Stimulated activated CD4-positive, alpha-beta T cell treated with anti-CD3 and anti-CD28 coated beads, Interleukin-1b, Interleukin-23, amount 100 ng/mL, for 4 hours (primary cell): ENCODE measurements at places on chromosomes 13 and 19.

- DNase-seq: no peak
Observed at GRCh38 chr13:66534561-66534960, 695.6 kb downstream of the PCDH9 start.

GRCh38 chr13:98446234-98446621 lies 130.7 kb downstream of the STK24 start:
- DNase-seq: no peak

DNA sequence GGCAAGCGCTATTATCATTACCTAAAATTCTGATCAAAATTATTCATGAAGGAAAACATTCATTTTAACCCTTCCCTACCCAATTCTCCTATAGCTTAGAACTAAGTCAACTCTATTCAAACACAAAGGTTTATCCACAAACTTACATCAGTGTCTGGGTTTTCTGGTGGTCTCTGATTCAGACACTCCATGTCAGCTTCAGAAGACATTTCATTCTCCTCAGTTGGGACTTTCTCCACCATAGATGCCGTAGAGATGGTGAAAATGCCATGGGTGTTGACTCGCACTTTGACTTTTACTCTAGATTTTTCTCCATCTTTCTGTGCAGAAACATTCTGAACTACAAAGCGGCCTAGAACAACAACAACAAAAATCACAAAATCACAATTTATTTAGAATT lies 16.3 kb downstream of the HSPH1 start:
- DNase-seq: no peak

GRCh38 chr19:38277549-38277948 lies 13.2 kb downstream of the SPINT2 start:
- no peak for DNase-seq

- DNase-seq: no peak
Observed at GRCh38 chr13:44120043-44120442, 240.3 kb downstream of the LACC1 start.

- DNase-seq: no peak
Observed at GRCh38 chr13:27923794-27924528, 4.2 kb downstream of the PDX1 start.

GRCh38 chr13:79374578-79374977 lies 31.5 kb downstream of the RBM26 start:
- DNase-seq: no peak

DNA sequence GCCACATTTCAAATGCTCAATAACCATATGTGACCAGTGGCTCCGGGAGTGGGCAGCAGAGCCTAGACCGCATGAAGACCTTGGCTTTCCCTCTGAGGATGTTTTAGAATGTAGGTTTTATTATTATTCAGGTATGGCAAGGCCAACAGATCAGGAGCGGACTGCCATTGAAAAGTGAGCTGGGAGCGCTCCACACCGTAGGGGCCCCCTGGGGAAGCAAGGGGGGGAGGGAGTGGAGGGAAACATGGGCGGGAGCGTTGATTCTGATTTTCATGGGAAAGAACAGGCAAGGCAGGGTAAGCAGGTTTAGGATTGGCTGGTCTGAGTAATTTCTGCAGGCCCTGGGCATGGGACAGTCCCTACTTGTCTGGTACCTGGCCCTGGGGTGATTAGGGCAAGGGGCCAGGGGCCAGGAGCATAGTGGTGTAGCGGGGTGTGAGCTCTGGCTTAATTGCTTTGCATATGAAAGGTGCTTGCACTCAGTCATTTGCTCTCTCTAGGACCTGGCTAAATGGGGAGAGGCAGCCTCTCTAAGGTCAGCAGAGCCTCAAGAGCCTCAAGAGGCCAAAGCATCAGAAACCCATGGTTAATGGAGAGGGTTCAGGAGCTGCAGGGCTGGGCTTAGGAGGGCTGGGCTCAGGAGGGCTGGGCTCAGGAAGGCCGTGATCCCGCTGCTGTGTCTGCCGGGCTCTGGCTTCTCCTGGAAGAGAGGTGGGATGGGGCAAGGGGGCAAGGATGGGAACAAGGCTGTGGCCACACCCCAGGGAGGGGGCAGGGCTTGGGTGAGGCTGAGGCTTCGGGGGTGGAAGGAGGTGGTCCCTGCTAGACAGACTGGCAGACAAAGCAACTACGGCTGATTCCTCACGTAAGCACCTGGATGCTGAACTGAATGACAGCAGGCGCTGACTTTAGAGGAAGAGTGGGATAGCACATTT lies 82.0 kb upstream of the WASF3 start:
- no peak for DNase-seq

DNA sequence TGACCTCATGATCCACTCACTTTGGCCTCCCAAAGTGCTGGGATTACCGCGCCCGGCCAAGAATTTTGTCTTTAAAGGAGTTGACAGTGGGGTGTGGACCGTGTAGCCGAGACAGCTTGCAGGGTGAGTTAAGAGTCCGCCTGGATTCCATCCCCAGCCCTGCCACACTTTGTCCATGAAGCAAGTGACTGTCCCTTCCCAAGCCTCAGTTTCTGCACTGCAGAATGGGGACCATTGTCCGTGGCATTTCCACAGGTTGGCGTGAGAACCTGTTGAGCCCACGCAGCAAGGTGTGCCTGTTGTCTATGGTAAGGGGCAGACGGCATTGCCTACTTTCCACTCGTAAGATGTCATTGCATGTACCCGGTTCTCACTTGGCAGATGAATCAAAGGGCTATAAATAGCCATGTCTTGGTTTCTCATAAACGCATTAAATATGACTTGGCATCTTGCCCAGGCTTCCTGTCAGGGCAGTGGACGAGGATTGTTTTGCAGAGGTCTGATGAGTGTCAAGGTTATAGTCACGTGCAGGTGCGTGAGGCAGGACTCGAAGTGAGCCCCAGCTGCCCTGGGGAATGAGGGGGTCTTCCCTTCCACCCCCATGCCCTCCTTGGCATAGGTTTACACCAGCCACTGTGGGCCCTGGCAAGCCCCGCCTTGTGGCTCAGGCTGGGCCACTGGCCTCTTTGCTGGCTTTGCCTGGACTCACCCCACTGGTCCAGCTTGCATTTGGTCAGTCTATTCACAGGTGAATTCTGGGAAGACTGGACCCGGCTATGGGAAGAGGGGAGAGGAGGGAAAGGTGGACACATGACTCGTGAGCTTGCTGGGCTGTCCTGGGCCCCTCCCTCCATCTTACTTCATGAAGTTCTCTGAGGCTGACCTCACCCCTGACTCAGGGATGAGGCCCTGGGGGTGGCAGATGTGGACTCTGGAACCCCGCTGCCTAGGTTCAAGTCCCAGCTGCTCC lies 14.6 kb downstream of the FAM187B start:
- DNase-seq: no peak

DNA sequence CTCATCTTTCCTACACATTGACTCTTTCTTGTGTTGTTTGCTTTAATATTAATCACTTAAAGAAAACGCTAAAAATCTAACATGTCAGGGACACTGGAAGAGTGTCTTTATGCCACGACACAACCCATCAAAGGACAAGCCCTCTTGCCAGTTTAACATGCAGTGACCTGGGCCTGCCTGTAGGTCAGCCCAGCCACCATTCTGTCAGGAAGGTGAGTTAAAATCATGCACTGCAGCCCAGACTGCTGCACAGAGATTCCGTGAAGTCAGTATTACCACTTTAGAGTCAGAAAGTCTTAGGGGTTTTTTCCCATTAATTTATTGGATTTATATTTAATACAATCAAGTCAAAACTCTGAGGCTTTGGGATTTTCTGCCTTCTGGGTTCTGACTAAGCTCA lies 58.0 kb downstream of the TNFRSF19 start:
- no peak for DNase-seq

DNA sequence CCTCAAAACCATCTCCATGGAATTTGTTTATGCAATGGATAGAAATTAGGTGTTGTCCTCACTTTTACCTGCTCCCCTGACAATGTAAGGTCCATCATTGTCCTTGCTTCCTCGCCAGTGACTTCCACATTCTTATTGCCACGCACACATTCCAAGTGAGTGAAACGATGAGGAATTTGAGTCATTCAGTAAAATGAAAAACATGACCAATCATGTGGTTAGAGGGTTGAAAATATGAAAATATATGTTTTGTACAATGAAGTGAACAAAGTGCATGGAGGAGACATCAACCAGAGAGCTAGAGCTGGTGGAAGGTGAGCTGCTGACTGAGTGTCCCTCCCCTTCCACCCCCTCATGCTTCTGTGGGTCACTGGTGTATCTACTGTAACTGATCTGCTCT lies 91.7 kb downstream of the ATP8A2 start:
- DNase-seq: no peak

DNA sequence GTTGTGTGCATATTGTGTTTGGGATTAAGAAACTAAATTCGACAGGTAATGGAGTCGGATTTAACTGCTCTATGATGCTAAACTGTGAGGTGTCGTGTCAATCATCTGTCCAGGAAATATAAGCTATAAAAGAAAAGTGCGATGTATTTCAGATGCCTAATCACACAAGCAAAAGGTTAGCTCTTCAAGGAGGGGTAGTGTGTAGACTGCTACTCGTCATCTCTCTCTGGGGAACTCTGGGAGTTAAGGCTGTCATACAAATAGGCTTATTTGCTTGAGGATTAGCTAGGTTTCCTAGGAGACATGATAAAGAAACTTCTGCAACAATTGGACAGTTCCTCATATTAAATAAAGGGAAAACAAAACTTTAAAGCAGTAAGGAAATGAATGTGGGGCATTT lies 462.1 kb downstream of the OLFM4 start:
- DNase-seq: no peak

DNA sequence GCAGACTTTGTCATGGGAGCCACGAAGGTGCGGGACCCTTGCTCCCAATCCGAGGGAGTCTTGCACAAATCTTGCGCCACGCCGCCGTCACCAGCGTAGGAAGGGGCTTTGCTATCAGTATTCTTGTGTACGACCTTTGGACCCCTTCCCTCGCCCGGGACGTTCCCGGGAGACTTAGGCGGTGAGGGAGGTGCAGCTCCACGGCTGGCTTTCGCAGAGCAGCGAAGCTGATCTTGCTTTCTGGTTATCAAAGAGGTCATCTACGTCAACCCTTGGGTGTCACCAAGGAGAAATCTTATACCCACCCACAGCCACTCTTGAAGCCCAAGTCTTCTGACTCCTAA lies 583 bp downstream of the TECR start:
- DNase-seq: no peak

- no peak for DNase-seq
Observed at GRCh38 chr19:48094855-48095203, 15.8 kb downstream of the PLA2G4C start.
